ENCODE measurements at places on chromosomes 7 and 10.

- no peak for DNase-seq
These were observed 728.3 kb upstream of the PHF14 start for GRCh38 chr7:10245406-10245805.

DNA sequence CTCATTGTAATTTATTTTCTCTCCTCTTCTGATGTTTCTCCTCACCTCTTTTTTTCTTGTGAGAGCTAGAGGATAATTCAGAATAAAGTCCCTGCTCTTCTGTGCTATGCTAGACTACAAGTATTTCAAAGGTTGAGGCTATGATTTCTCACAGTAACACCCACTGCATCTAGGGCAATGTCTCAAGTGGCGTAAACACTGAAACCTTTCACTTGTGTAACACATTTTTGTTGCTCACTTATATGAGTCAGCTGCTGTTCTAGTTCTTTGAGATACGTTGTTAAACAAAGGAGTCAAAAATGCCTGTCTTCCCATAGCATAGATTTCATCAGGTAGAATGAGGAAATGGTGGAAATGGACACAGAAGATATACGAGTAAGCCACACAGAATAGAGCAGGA is 305.1 kb upstream of the PITRM1 start:
- DNase-seq: peak; percentile 52

DNA sequence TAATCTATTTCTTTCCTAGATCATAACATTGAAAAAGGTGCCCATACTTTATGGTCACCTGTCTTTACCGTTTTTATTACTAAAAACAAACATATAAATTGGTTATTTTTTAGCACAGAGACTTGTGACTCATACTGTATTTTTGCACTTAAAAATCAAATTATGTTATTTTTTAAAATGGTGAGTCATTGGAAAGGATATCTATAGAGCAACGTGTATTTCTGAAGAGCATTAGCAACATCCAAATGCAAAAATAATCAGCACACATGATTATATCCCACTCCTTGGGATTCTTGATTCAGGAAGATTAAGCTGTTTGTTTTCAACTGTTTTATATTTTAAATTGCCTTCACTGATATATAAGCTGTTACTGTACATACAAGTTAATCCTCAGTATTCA is 40.7 kb upstream of the FMC1 start:
- no peak for DNase-seq

DNA sequence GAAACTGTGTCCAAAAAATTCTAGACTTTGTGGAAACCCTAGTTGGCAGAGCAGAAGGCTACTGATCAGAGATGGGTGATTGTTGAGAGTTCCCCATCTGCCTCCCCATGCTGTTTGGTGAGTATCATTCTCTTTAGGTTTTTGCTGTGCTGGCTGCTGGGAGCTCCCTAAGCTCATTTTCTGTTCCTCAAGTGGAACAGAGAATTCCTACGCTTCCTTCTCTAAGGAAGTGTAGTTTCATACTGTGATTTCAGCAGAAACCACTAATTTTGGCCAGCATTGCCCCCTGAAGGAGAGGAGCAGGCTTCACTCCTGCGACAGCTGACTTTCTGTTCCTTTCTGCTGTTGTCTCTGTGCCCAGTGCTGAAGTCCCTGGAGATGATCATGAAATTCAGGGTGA is 355.3 kb upstream of the NPVF start:
- no peak for DNase-seq

DNA sequence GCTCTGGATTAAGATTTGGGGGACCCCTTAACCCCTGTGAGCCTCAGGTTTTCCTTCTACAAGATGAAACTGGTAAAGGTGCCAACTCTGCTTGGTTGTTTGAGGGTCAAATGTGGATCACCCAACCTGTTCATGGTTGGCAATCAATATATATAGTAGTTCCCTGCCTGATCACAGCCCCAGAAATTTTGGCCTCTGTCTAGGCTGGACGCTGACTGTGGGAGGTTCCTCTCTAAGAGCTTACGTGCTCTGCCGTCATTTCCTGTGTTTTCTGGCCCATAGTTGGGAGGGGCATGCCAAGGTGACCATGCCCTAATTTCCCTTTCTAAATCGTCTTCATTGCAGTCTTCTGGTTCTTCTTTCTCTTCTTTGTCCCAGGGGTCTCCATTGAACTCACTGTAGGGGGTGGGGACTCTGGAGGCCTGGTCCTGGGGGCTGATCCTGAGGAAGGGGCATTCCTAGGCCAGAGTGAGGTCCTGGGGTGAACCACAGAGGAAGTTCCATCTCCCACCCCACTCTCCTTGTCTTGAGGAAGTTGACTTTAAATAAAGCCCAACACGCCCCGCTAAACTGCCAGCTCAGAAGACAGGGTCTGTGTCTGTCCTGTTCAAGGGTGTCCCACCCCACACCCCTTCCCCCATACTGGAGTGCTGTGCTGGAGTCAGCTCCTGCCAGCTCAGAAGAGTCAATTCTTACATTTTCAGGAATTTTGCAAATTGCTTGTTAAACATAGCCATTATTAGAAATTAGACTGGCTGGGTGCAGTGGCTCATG is 98.9 kb upstream of the SDK1 start:
- peak; percentile 9 for DNase-seq

DNA sequence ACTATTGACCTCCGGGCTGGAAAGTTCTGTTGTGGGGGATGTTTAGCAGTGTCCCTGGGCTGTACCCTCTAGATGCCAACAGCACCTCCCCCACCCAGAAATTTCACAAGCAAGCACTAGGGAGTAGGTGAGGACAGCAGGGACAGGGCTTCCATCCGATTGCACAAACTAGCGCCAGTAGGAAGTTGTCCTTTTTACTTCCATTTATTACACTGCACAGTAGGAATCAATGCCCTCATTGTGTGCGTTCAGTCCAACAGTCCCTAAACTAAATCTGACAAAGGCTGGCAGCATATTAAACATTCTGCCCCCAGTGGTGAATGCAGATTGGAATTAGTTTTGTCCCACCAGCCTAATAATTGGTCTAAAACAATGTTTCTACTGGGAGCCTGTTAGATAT is 6.4 kb upstream of the SOSTDC1 start:
- no peak for DNase-seq

Measured in GM13976 (cell line).